ENCODE measurements at places on chromosomes 1 and 21. TPM values are rescaled to one million over a fixed set of nuclear protein-coding genes. Genes with fewer than 3 reads are reported as not detected.
A peak's percentile ranks its signal among the peaks of the same experiment; 100 is the strongest.

DNA sequence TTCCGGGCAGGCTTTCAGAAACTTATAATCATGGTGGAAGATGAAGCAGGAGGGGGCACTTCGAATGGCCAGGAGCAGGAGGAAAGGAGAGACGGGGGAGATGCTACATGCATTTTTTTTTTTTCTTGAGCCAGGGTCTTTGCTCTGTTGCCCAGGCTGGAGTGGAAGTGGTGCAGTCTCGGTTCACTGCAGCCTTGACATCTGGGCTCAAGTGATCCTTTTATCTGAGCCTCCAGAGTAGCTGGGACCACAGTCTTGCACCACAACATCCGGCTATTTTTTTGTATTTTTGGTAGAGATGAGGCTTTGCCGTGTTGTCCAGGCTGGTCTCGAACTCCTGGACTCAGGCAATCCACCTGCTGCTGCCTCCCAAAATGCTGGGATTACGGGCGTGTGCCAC, 61.6 kb downstream of the SELENOF start:
- no peak for DNase-seq

GRCh38 chr1:231387770-231388669, 34.1 kb downstream of the EGLN1 start:
- no peak for DNase-seq

DNA sequence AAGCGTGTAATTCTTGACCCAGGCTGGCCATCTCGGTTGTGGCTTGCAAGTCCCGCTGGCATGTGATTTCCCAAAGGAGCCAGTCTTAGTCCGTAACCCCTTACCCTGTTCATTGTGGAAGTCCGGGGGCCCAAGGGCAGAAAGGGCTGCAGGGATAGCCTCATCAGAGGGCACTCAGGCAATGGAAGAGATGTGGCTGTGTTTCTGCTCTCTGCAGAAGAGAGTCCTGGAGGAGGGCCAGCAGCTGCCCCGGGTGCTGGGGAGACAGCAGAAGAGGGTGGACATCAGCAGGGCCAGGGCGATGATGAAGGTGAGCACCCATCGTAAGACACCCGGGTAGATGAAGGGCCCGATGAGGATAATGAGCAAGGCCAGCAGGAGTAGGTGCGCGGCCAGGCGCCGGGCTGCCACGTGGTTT, 830 bp downstream of the RNF186 start:
- DNase-seq: peak; percentile 58

GRCh38 chr1:154276797-154277196, 4.4 kb downstream of the HAX1 start:
- no peak for DNase-seq

DNA sequence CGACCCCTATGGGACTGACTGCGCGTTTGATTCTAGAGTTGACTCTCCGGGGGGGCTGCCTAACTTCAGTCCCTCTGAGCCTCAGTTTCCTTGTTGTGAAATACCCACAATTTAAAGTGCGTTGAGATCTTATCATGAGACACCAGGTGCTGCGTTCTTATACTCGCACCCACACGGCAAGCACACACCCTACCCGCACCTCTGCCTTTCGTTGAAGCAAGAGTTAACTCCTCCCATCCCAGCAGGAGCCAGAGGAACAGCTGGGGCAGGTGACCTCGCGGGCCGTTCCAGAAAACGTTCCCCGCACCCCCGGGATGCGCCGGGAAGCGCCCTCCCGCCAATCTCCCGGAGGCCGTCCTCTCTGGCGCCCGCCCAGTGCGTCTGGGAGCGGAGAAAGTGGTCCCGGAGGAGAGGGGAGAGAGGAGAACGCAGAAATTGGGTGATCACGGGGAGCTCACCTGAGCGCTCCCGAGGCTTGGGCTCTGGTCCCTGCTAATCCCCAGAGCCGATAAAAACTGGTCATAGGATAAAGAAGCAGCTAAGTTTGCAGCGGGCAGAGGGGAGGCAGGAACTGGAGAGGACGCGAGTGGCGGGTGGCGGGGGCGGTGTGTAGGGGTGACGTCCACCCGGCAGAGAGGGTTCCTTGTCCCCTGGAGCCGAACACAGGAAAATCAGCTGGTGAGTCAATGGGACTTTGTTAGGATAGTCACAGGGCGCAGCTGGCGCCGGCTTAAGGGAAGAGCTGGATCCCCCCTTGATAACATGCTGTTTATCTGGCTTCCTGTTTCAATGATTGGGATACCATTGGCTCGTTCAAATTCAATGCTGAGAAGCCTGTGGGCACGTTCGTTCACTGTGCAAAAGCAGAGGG, 869 bp downstream of the NAV1 start:
- DNase-seq: peak; percentile 49

DNA sequence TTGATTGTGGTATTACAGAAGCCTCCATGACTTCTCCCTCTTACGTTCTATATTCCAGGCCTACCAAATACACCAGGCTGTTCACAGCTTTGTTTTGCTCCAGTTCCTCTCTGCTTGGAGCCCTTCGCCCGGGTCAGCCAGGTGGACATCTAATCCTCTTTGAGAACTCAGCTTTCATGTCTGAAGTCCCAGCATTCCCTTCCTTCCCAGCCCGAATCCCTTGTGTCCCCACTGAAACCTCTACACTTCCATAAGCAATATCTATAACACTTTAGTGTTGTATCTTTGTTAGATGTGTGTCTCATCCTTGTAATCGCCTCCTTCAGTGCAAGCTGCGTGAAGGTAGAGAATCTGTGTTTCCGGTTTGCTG, 1.9 kb downstream of the RNF11 start:
- DNase-seq: peak; percentile 32

DNA sequence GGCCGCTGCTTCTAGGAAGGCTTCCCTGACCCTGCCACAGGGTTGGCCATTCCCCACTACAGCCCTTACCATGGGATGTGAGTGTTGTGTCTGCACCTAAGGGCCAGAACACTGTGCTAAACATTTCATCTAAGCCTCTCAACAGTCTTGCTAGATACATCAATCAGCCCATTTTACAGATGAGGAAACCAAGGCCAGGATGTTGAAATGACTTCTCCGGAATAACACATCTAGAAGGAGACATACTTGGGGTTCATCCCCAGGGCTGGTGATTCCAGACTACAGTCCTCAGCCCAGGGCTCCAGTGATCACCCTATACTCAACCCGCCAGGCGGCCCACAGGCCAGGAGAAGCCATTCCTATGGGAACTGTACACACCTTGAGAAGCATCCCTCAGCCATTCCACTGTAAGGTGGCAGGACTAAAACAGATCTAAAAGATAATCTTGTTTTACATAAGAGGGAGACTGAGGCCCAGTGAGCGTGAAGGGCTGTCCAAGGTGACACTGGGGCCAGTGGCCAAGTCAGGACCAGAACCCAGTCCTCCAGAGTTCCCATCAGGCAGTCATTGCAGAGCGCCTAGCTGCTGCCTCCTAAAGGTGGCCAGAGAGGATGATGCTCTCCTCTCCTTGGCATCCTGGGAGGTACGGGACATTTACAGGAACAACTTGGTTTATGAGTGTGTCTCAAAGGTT, 119.5 kb downstream of the GLIS1 start:
- DNase-seq: no peak

TLCD4 gene
- 10.2 TPM for total RNA-seq
